ENCODE measurements at places on chromosomes 16 and 17.

DNA sequence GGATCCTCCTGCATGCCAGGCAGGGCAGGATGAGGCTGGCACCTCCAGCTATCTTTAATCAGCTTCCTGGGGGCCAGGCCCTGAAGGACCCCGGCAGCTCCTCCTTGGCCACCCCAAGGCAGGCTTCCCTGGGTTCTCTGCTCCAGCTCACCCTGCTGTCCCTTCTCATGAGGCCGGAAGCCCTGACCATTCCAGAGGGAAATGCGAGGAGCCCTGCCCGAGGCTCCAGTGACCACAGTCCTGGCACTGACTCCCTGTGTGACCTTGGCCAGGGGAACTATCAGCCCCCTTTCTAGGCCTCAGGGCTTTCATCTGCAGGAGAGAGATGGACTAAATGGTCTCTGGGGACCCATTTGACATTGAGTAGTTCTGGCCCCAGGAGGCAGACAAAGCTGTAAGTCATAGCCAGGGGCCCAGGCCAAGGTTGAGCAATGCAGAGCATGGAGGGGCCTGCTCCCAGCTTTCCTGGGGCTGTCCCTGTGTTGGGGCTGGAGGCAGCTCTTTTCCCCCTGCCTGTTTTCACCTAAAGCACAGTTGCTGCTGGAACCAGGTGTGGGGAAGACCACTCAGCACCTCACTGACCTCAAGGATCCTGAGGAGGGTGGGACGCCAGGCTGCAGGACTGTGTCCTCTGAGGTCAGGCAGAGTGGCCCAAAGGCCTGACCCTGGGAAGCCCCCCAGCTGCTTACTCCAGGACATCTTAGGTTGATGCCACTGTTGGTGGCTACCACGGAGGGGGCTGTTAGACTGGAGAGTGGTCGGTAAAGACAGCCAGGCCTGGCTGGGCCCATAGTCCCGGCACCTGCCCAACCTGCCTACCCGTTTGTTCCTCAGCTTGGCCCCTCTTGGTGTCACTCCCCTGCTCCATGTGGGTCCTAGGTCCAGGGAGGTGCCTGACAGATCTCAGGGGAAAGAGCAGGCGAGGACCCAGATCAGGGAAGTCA, 8.1 kb downstream of the KCNH6 start:
- peak; percentile 14 for DNase-seq

DNA sequence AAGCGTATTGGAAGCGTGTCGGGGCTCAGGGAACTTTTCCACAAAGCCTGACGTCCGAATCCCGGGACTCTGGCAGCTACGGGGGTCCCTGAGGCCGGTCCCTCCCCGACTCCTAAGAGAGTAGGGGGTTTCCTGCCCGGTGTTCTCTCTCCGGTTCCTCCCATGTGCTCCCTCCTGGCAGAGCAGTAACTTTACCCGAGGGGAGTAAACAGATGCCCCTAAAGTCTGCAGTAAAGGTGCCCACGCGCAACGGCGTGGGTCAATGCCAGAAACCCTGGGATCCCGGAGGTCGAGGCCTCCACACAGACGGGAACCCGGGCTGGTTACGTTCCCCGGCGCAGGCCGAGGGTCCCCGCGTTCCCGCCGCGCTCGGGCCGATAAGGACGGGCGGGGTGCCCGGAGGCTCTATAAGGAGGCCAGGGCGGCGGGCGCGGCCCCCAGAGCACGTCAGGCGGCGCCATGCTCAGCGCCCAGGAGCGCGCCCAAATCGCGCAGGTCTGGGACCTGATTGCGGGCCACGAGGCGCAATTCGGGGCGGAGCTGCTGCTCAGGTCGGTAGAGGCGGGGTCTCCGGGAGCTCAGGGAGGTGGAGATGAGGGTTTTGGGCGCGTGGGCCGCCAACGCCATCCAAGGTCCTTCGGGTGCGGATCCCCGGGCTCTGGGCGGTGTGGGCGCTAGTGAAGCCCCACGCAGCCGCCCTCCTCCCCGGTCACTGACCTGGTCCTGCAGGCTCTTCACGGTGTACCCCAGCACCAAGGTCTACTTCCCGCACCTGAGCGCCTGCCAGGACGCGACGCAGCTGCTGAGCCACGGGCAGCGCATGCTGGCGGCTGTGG, at the start of gene HBM:
Gene HBM (plus strand): TSS at position 440 of the 836 bp plus-strand sequence. CDS start 20 bp downstream, at position 460.
- DNase-seq, result no peak

- DNase-seq, result no peak
Measured at GRCh38 chr16:66471716-66472393, 44.8 kb downstream of the BEAN1 start.

GRCh38 chr16:89442588-89442987, 47.8 kb downstream of the ANKRD11 start:
- no peak for DNase-seq

DNA sequence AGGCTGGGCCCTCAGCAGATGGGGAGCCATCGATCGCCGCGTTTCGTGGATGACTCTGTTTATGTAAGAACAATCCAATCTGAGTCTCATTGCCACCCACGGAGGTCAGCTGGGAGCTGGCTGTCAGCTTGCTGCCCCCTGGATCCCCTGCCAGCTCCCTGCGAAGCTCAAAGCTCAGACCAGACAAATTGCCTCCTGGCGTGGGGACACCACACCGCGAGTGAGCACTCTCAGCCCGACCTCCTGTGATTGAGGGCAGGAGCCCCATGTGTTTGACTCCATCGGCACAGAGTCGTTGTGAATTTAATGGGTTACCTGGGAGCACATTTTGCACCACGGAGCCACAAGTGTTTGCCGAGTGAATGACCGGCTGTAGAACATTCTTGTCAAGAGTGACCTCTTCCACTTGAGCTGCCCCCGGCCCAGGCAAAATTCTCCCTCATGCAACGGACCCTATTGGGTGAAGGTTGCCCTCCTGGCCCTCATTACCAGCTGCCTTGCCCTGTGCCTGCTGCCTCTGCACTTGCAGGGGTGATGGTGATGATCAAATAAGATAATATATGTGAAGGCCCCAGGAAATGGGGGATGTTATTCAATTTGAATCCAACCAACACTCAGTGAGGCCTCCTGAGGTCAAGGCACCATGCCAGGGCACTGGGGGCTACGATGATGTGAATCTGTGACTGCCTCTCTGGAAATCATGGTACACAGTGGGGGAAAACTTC, 7.6 kb upstream of the GFAP start:
- no peak for DNase-seq

DNA sequence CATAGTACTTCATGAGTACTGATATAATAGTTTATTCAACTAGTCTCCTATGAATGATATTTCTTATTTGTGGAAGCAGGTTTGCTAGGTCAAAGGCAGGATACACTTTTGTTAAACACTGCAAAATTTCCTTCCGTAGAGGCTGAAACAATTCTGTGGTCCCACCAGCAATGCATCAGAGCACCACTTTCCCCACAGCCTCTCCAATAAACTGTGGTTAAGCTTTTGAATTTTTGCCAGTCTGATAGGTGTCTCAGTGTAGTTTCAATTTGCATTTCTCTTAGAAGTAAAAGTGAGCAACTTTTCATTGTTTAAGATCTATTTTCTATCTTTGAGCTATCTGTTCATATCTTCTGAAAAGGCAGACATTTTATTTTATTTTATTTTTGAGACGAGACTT, 36.4 kb upstream of the CORO6 start:
- DNase-seq, result no peak

GRCh38 chr17:12644623-12645022, 21.1 kb upstream of the MYOCD start:
- no peak for DNase-seq

GRCh38 chr16:48247311-48247710, at the start of gene ABCC11:
Gene ABCC11, minus strand, starts transcription at chr16:48247539. Its CDS starts 15,618 bp downstream, at chr16:48231921.
- no peak for DNase-seq

DNA sequence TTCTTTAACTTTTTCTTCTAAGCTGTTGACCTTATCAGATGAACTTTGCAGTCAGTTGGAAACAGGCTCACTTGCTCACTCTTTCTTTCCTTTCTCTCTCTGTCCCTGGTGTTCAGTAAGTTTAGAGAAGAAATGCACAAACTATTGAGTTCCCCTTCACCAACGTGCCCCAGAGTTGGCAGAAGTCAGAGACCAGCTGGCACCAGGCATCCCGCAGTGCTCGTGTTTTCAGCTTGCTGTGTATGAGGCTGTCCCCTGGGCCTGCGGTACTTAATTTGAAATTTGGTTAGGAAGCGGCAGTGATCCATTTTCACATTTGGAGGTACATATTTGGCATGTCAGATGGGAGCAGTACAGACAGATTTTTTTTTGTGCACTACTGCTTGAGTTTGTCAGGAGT, 258.6 kb downstream of the SNX29 start:
- DNase-seq, result no peak

DNA sequence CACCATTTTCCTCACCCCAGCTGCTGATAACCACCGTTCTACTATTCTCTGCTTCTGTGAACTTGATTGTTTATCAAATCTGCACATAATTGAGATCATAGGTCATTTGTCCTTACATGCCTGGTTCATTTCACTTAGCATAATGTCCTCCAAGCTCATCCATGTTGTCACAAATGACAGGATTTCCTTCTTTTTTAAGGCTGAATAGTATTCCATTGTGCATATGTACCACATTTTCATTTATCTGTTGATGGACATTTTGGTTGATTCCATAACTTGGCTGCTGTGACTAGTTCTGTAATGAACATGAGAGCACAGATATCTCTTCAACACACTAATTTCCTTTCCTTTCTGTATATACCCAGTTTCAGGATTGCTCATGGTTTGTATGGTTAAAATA, 225.3 kb upstream of the TBX2 start:
- no peak for DNase-seq

DNA sequence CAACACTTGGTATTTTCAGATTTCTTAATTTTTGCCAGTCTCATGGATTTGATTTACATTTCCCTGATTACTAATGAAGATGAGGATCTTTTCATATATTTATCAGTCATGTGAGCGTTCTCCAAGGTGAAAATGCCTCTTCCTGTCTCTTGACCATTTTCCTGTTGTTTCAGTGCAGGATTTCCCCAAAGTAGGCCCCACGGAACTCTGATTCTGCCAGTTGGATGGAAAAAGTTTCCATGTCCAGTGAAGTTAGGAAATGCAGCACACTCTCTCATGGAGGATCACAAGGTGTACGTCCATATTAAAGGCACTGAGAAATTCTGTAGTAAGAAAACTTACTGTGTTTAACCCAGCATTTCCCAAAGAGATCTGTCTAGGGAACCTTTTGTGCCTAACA, 16.5 kb upstream of the LIMD2 start:
- no peak for DNase-seq

GRCh38 chr16:87849419-87850008, 19.8 kb downstream of the SLC7A5 start:
- DNase-seq, result no peak

- DNase-seq, result no peak
Measured at GRCh38 chr16:71724320-71724751, at the start of gene PHLPP2. Gene PHLPP2, minus strand, starts transcription at chr16:71724701. Its CDS starts 9,906 bp downstream, at chr16:71714795.

GRCh38 chr17:7080456-7081041, 498 bp upstream of the CLEC10A start:
- no peak for DNase-seq

GRCh38 chr17:3585826-3586225, 23.4 kb downstream of the TRPV1 start:
- DNase-seq, result no peak

DNA sequence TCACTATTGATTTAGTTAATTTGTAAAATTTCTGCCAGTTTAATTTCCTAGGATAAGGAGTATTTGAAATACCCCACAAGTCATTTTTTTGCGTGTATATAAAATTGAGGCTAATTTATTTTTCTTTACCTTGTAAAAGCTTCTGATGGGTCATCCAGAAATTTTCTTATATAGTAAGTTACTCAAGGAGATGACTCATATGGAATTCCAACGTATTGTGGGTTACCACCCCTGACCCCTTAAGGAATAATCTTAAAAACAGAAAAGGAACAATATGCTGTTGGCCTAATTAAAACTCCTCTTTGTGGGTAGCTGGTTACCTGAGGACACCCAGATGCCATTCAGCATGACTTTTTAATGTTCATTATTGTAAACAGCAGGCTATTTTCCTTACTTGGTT, 13.6 kb downstream of the HEATR6 start:
- peak; percentile 71 for DNase-seq

DNA sequence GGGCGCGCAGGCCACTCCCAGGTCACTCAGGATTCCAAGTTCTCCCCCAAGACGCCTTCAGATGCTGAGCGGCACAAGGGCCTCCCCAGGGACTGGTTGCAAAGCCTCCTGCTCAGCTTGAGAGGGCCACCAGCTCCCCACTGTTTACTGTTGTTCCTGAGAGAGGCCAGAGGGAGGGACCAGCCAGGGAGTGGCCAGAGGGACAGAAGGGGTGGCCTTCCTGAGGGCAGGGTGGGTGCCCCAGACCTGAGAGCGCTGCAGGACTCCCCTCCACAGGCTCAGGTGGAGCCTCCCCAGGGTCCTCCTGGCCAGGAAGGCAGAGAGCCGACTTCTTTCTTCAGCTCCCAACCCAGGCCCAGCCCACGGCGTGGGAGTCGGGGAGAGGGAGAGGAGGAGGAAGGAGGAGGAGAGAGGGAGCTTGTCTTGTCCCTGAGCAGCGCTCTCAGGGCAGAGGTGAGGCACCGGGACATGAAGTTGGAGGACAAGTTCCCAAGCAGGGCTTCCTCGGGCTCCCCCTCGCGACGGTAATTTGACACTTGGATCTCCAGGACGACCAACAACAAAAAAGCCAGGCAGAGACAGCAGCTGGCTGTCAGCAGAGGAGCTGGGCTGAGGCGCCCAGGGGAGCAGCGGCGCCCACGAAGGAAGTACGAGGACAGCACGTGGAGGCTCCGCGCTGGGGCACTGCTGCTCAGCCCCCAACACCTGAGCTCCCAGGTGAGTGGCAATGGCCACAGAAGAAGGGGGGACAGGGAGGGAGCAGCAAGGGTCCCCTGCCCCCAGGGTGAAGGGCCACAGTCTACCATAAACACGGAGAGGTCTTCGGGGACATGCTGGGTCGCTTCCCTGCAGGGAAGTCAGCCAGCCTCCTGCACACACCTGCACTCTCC, 497 bp downstream of the SMIM5 start:
- DNase-seq, result peak; percentile 92

DNA sequence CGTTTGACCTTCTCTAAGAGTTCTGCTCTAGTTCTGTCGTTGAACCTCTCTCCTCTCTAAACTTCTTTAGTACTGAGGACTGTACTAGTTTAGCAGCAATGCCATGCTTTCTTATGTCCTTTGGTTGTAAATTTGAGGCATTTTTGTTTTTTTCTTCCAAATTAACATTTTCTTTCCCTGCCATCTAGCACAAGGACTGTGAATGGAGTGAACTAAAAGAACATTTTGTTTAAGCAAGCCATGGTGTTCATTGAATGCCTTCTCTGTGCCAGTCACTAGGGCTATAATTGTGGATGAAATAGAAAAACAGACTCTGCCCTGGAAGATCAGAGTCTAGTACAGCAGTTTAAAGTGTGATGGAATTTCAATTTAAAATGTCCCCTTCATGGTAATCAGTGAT, 137.9 kb downstream of the FTO start:
- DNase-seq, result no peak

Data from EL (cell line).